ENCODE measurements at places on chromosomes 7 and 10.

DNA sequence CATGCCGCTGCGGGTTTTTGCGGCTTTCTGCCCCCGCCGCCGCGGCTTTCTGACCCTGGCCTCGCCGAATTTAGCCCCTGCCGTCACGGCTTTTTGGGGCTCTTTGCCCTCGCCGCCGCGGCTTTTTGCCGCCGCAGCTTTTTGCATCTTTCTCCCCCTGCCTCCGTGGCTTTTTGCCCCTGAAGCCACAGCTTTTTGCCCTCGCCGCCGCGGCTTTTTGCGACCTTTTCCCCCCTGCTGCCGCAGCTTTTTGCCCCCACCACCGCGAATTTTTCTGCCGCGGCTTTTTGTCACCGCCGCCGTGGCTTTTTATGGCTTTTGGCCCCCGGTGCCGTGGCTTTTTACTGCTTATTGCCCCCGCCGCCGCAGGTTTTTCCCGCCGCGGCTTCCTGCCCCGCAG lies 636.5 kb downstream of the ZNF716 start:
- no peak for DNase-seq

GRCh38 chr7:2732959-2733584 lies 45.1 kb downstream of the AMZ1 start:
- DNase-seq = peak; percentile 77

- no peak for DNase-seq
These were observed 657 bp downstream of the ECHDC3 start for GRCh38 chr10:11742779-11743298.

DNA sequence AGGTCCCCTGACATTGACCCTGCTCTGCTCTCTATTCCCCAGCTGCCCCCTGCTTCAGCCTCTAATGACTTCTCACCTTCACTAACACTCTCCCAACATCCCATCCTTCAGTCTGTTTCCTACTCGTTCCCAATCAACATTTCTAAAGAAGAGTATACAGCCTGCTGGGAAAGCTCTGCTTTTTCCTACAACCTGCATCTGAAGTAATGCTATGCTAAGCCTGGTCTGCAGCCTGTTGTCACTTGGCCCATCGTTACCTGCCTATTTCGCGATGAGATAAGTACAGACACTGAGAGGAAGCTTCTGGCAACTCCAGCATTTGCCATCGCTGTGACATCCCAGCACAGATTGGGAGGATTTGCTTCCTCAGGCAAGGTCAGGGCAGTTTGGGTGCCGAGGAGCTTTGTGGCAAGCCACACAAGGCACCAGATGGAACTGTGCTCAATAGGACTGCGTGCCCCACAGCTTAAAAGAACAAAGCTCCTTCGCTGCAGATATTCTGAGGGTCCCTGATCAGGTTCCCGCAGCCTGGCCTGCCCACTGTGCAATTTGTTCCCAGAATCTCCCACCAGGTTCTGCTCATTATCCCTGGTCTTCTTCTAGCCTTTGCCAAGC lies 51.4 kb downstream of the PKD1L1 start:
- no peak for DNase-seq

GRCh38 chr10:62578301-62578700 lies 204.1 kb downstream of the ZNF365 start:
- no peak for DNase-seq

DNA sequence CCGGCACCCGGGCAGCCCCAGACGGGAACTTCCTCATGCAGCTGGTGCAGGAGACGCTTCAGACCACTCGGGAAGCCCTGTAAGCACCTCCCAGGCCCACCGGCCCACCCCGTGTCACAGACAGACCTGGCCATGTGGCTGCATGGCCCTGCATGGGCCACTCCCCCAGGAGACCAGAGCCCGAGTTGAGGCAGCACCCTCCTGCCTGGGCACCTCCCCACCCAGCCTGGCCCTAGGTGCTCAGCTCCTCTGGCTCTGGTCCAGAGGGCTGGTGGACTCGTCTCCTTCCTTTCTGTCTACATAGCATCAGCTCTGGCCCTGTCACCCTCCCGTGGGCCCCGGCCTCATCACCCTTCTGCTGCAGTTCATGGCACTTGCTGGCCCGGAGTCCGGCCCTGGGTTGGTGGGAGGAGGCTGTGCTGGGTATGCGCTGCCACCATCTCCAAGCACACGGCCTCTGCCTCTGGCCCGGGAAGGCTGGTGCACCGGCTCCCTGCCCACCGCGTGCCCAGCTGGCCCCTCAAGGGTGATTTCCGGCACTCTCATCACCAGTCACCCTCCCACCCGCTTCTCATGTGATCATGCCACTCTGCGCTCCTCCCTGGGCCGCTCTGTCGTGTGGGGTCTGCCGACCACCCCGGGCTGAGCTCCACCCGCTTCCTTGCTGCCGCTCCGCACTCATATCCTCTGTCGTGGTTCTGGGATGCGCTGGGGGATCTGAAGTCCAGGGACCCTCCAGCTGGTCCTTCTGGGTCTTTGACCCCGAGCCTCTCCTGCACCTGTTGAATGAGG lies 53.1 kb upstream of the DPYSL4 start:
- no peak for DNase-seq

- peak; percentile 57 for DNase-seq
These were observed at the start of gene PLXDC2 for GRCh38 chr10:19816411-19817230. TSS of gene PLXDC2 (plus strand) at chr10:19816432.

- no peak for DNase-seq
These were observed 23.3 kb upstream of the ZNF282 start for GRCh38 chr7:149171892-149172533.

- no peak for DNase-seq
These were observed 196.0 kb upstream of the TMEM72 start for GRCh38 chr10:44715136-44715535.

DNA sequence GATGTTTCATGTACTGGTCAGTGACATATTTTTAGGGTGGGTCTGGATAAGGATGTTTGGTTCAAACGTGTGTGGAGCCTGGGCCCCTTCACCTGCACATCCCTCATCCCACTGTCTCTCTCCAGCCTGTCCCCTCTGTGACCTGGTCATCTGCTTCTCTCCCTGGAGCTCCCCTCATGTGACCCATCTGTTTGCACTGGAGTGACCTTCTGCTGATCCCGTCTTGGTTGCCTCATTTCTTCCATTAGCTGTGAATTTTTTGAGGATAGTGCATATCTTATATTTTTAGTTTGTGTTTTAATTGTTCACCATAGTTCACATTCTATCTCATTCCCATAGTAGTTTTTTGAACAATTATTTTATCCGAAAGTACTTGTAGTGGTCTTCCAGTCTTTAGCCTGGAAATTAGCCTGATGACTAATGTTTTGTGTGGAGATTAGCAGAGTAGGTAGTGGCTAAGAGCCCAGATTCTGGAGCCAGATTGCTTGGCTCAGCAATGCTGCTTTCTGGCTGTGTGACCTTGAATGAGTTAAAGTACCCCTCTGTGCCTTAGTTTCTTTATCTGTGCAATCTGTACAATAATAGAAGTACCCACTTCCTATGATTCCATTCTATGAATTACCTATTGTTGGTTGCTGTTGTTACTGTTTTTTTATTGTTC lies 224.5 kb downstream of the LRMDA start:
- no peak for DNase-seq

DNA sequence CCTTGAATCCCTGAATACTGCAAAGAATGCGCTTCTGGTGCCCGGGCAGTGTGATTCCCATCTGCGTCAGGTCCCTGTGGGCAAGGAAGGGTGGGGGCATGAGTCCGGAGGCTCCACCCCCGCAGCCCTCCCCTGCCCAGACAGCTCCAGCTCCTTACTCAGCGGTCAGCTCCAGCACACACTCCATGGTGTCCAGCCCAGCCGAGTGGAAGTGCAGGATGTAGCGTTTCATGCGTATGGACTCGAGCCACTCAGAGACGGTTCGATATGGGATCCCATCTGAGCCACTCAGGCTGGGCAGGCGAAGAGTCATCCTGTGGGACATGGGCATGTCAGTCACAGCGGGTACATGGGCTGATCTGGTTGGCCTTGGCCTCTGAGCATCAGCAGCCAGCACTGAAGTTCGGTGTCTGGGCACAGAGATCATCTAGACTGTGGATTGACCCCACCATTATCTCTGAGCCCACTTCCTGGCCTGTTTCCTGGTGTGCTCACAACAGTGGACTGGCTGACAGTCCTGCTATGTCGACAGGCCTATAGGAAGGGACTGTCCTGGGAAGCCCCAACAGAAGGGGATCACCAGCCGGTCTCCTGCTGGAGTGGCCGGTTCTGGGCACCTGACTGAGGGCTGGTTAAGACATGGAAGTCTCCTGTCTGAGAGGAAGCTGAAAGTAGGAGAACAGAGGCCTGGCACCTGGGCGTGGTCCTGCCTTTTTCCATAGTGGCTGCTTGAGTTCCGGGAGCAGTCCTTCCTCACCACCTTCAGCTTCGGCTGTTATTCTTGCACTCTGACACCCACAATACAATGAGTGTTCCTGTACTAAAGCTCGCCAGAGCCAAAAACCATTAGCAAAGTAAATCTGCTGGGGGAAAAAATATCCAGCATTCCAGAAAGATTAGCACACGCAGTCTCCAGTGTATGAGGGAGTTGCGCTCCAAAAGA lies 10.6 kb downstream of the ZYX start:
- DNase-seq = no peak

- DNase-seq = no peak
These were observed 90.4 kb downstream of the SEPTIN7 start for GRCh38 chr7:35891004-35891830.

GRCh38 chr7:45700556-45700955 lies 126.4 kb downstream of the ADCY1 start:
- no peak for DNase-seq

GRCh38 chr7:70714506-70715038 lies 417.4 kb upstream of the GALNT17 start:
- no peak for DNase-seq

DNA sequence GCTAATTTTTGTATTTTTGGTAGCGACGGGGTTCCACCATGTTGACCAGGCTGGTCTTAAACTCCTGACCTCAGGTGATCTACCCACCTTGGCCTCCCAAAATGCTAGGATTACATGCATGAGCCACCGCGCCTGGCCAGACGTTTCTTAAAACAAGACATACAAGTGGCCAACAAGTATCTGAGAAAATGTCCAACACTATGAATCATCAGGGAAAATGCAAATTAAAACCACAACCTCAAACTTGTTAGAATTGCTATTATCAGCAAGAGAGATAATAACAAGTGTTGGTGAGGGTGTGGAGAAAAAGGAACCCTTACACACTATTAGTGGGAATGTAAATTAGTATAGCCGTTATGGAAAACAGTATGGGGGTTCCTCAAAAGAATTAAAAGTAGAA lies 148.6 kb downstream of the SUGCT start:
- no peak for DNase-seq

DNA sequence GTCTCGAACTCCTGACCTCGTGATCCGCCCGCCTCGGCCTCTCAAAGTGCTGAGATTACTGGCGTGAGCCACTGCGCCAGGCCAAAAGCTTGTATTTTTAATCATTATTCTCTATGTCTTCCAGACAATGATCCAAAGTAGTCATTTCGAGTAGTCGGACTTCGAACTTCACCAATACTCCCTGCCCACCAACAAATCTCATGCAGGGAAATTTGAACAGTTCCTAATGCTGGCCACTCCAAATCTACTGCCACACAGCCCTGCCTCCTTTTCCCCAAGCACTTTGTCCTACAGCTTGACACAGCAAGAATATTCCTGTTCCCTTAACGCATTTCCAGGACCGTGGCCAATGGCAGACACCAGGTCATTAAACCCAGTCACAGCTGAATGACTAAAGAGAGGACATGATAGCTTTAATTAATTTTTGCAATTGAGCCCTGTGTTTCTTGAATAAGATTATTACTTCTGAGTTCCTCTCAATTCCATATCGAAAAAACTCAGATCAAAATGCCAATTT lies 142.3 kb upstream of the NRP1 start:
- DNase-seq = no peak

- peak; percentile 27 for DNase-seq
These were observed 850.9 kb downstream of the LRMDA start for GRCh38 chr10:76282061-76283025.

DNA sequence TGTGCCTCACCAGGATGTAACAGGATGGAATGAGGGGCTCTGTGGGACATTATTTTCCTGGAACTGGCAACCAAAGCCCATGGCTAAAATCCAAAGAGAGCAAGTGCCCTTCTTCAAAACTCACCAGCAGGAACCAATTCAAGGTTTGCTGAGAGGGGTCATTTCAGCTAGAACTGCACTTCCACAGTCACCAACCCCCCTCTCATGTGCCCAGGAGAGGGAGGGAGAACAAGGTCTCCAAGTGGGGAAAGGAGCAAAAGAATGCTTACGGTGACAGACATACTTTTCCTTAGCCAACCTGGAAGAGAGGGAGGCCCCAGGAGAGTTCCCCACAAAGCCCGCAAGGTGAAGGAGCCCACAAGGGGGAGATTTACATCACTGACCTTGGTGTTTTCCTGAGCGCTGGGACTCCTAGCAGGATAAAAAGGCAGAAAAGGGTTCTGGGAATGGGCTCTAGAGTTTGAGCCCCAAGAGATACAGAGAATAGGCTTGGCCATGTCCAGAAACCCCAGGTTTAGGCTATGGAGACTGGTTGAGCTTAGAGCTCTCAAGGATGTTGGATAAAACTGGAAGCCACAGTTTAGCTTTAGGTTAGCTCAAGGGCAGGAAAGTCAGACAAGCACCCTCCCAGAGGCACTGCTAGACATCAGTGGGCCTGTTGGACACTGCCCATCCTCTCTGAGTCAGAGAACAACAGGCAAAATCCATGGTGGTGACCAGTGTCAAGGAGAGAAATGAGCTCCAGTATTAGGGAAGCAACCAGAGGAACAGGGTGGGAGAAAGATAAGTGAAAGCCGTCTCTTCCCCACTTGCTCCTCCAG lies 63.9 kb upstream of the GHITM start:
- DNase-seq = no peak

DNA sequence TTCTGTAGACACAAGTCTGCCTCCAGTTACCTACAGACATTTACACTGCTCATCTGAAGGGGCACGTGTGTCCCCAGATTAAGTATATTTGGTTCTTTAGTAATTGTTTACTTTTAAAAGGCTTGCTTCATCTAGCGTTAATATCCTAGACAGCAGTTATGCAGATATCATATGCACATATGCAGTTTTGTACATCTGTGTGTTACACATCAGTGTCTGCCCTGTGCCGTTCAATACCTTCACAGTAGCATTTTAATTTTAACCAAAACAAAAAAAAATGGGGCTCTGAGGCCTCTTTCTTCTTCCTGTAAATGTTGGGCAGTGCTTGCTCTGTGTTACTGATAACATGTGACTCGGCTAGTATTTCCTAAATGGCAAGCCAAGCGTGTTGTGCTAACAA lies 331.4 kb upstream of the MGMT start:
- DNase-seq = no peak

DNA sequence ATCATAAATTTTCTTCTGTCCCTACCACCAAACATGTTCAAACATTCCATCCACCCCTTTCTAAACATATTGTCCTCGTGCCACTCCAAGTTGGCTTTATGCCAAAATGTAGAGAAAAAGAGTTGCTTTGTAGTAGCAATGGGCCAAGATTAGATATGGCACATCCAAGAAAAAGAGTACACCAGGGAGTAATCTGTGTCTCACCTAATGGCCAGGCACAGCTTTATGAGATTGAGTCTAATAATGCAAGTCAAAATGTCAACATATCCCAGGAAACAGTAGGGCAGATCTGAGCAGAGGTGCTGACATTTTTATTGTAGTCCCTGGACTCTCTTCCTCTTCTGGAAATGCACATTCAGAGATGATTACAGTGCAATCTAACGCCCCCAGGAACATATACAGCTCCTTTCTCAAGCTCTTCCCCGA lies 5.7 kb upstream of the OR6V1 start:
- no peak for DNase-seq

GRCh38 chr10:47361293-47361692 lies 13.1 kb downstream of the RBP3 start:
- peak; percentile 58 for DNase-seq

Measured in hepatocyte (in vitro differentiated cells).